ENCODE measurements at places on chromosomes 6 and 20.

DNA sequence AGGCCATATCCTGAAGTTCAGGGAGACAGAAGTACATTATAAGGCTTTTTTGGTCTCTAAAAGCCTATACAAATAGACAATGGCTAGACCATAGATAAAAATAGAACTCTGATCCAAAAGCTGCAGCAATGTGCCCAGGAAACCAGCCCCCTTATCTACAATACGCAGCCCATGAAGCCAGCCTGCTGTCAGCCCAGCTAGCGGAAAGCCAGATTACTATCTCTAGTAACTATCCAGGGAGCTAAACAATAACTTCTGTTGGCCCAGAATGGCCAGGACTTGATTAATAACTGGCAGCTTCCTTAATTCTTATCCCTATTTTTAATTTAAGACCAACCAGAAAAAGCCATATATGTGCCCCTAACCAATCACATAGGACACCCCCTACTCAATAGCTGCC is 160.4 kb upstream of the SMLR1 start:
- no peak for DNase-seq

DNA sequence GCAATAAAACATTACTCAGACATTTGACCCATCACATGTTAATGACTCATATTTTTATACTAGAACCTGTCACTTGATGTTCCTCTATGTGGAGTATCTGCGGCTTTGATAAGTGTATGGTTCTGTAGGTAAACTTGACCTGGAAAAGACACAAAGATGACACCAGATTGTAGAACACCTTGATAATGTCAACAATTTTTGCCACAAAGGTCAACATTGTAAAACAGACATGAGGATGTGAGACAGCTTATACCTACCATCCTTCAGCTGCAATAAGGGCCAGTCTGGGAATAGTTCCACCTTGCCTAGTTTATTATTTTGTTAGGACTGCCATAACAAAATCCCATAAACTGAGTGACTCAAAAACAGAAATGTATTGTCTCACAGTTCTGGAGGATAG is 202.4 kb downstream of the LMBRD1 start:
- DNase-seq: no peak

- no peak for DNase-seq
Measured at GRCh38 chr6:149328083-149328482, 10.6 kb downstream of the TAB2 start.

GRCh38 chr6:148874698-148875293 is 128.0 kb downstream of the UST start:
- no peak for DNase-seq

Measured in T-helper 1 cell (primary cell).